ENCODE measurements at places on chromosomes 11 and 22.

GRCh38 chr22:45903355-45904135 lies 73.4 kb downstream of the WNT7B start:
- DNase-seq, result no peak

DNA sequence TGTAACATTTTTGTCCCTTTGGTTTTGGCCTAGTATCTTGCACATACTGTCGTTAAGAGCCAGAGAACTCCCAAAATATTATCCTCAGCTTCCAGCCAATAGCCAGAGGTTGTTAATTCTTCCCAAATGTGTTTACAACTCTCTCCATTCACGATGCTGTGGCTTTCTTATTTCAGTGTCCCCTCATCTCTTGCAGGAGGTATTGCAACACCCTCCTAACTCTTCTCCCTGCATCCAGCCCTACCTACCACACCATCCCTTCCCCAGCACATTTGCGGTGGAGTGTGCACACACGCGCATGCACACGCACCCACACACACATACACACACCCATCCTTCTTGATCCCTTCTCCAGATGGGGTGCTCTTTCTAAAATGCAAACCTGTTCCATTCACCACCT lies 75.6 kb upstream of the LMO2 start:
- no peak for DNase-seq

DNA sequence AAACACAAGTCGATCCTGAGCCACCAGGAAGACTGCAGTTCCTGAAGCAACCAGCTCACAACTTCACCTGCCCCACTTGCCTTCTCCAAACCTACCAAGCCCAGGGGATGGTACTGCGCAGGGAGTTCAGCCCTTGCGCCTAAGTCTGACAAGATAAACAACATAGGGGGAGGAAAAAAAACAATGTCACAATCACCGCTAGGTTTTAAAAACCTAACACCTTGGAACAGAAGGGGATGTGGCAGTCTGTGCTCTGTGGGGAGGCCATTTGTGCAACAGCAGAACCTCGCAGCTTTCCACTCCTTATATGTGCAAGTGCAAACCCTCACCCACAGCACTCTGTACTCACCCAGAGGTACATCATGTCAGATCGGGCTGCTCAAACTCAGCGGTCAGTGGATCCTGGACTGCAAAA lies 134.2 kb downstream of the RBFOX2 start:
- no peak for DNase-seq

- no peak for DNase-seq
These were observed 263.7 kb upstream of the CADM1 start for GRCh38 chr11:115767883-115768282.

DNA sequence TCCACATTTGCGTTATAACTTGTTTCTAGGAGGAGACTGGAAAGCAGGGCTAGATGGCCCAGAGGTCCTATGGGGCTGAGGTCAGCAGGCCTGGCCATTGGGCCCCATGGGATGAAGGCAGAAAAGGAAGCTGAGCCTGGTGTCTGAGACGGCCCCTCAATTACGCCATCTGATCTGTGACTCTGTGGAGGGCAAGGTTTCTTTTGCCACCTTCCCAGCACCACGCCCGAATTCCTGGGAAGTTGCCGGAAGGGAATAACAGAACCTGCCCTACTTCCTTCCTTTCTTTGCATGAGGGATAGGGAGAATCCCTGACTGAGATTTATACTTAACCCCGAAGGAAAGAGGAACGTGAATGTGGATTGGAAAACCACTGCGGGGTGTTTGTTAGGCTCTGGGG lies 118.1 kb downstream of the MPPED1 start:
- no peak for DNase-seq

DNA sequence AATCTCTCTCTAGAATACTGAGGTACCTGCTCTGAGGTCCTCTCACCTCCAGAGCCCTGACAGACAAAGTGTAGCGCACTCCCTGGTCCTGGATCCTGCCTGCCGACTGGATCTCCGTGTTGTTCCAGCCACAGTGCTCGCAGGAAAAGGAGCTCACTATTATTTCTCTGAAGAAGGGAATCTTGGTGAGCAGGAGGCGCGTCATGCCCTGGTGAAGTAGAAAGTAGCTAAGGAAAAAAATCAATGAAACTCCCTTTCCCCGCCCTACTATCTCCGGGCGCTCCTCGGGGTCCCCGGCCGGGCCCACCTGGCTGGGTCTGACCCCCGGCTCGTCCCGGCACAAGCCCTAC lies 412 bp downstream of the ZPR1 start:
- DNase-seq, result no peak

DNA sequence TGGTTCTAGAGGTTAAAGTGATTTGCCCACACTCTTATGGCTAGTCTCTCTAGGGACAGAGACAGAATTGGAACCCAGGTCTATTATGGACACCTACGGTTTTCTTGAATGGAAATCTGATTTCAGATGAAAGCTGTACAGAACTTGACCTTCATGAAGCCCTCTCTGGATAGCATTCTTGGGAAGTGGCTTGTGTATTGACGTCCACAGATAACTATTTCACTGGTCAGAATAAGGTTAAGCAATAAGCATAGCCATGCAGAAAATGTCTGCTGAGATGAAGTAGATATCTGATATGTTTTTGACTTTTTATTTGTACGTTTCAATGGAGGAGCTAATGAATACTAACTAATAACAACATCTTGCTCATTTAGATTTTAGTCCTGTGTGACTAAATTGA lies 1.1 kb downstream of the TLCD5 start:
- no peak for DNase-seq

GRCh38 chr11:119907122-119907851 lies 178.3 kb upstream of the NECTIN1 start:
- no peak for DNase-seq

GRCh38 chr11:11973361-11973800 lies 35.0 kb downstream of the DKK3 start:
- DNase-seq, result no peak

DNA sequence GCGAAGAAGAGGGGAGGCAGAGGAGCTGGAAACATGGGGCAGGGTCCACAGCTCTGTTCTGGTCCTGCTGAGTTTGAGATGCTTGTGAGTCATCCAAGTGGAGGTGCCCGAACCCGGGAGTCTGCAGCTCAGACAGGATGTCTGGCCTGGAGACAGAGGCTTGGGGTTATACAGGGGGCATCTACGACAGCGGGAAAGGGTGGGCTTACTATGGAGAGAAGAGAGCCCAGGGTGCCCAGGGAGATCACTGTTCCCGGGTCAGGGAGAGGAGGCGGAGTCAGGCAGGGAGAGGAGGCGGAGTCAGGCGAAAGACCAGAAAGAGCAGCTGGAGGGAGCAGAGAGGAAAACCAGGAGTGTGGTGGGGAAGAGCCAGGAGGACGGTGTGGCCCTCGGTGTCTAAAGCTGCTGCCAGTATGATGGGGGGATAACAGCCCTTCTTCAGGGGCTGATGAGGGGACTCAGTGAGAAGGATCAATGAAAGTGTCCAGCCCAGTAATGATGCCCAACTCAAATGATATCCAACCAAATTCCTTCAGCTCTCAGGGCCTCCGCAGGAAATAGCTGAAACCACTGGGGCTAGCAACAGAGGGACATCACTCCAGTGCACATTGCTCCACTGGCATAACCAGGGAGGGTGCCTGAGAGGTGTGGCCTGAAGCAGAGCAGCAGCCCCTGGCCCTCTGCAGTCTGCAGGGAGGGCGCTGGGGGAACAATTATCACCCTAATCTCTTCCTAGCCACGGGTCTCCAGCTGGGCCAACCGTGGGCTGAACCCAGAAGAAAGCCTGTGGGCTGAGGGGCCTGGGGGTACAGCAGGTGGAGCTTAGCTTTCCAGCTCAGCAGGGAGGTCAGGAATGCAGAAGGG lies 2.6 kb upstream of the LTBP3 start:
- DNase-seq, result no peak

GRCh38 chr11:17388609-17389210 lies at the start of gene KCNJ11:
Gene KCNJ11 (minus strand): TSS chr11:17388659. CDS start chr11:17388091, 568 bp downstream.
- DNase-seq, result no peak

- no peak for DNase-seq
These were observed 2.7 kb upstream of the LDHAL6A start for GRCh38 chr11:18452927-18453326.

DNA sequence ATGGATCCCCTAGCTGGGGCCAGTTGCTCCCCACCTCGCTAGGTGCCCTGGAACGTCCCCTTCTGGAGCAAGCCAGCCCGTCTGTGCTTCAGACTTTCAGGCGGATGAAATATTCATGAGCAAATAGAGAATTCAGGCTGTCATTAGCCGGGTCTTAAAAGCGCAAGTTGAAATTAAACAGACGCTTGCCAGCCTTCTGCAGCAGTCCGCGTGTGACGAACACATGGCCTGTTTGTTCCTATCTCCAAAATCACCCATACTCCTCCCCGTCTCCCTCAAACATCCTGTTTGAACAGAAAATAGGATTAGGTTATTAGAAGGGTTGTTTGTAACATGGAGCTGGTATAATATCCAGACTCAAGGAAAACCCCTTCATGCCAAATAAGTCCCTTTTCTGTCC lies 38.7 kb downstream of the MYO18B start:
- DNase-seq, result no peak

DNA sequence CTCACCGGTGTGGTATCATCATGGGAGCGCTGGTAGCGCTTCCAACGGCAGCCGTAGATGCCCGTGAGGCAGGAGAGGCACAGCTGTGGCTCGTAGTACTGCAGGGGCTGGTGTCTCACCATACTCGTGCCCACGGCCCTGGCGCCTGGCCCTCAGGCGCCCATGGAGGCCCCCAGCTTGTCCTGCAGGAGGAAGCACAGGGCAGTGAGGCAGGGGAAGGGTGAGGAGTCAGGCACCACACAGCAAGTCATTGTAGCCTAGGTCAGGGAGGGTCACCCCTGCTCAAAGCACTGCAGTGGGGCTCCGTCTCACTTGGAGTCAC lies 44.6 kb upstream of the KLHL35 start:
- no peak for DNase-seq
